NCI-H345 (cell line): ENCODE measurements at places on chromosomes 11 and 22.

- no peak for DNase-seq
Measured at GRCh38 chr22:29011240-29012100, 50.2 kb downstream of the C22orf31 start.

- peak; percentile 57 for DNase-seq
Measured at GRCh38 chr11:120523196-120523595, 11.6 kb downstream of the GRIK4 start.

GRCh38 chr11:88171982-88172381, 3.3 kb downstream of the RAB38 start:
- DNase-seq: no peak

GRCh38 chr11:10541561-10541930, 559 bp upstream of the RNF141 start:
- DNase-seq: no peak

DNA sequence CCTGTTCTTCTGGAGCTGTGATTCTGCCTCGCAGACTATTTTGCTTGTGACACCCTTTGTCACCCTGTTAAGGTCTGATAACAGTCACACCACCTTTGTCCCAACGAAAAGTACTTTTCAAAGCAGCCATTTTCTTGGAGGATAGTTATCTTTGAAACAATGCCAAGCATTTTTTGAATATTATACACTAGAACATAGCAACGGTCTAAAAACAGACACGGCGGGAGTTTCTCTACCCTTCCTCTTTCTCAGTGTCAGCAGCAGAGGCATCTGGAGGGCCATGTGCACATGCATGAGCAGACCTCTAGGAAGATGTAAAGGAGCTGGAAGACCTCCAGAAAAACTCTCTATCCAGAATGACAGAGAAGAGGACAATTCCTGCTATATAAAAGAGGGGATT, 86.5 kb downstream of the TRPC6 start:
- DNase-seq: no peak

GRCh38 chr11:94632356-94632755, 65.2 kb downstream of the PIWIL4 start:
- no peak for DNase-seq

DNA sequence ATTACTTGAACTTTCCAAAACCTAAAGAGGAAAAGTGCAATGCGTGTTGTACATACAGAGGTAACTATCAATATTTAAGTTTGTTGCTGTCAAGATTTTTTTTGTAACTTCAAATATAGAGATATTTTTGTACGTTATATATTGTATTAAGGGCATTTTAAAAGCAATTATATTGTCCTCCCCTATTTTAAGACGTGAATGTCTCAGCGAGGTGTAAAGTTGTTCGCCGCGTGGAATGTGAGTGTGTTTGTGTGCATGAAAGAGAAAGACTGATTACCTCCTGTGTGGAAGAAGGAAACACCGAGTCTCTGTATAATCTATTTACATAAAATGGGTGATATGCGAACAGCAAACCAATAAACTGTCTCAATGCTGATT, 2.1 kb downstream of the ADM start:
- no peak for DNase-seq

- no peak for DNase-seq
Measured at GRCh38 chr11:2673871-2674471, 25.8 kb downstream of the KCNQ1OT1 start.

GRCh38 chr11:69670158-69670845, 4.9 kb downstream of the LTO1 start:
- DNase-seq: peak; percentile 66

DNA sequence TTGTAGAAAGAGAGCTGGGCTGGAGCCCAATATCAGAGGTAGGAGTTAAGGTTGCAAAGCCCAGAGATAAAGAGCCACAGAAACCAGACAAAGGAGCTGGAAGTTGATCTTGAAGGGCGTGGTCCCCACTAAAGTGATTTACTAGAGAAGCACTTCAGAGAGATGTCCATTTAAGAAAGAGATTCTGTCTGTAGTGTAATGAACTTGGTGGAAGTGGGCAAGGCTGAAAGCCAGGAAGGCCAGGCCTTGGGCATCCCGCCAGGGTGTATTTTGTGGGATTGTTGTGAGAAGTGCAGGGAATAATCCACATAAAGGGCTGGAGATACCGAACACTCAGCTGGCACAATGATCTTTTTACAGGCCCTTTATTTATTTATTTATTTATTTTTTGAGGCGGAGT, 1398.8 kb downstream of the TBC1D22A start:
- DNase-seq: no peak

DNA sequence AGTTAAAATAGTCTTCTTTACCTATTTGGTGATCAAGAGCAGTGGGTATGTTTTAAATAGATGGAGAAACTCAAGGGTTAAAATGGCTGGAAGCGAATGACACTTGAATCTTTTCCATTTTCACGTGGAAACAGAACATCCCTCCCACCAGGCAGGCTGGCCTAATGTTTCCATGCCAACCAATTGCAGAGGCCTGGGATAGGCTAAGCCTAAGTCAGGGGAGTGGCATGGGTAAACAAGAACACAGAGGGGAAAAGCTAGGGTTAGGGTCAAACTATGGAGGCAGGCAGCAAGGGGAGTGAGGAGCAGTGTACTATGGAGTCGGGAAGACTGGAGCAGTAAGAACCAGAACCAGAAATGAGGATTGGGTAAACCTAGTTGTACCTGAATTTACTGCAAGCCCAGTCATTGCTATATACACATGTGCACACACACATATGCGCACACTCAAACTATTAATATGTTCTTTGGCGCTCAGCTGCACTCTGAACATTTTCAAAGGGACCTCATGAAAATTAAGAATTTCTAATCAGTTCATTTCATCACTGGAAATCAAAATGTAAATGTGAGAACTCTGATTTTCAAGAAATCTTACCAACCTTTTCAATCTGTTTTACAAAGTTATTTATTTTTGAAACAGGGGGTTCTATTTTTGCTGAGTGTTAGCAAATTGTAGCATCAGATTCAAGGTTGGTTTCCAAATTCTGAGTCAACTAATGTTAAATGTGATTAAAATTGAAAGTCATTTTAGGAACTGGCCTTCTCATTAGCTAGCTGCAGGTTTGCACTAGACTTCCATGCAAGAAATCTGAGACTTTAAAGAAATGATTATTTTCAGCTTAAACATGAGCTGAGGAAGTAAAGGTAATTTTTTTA, 327.0 kb upstream of the CCDC90B start:
- peak; percentile 21 for DNase-seq

DNA sequence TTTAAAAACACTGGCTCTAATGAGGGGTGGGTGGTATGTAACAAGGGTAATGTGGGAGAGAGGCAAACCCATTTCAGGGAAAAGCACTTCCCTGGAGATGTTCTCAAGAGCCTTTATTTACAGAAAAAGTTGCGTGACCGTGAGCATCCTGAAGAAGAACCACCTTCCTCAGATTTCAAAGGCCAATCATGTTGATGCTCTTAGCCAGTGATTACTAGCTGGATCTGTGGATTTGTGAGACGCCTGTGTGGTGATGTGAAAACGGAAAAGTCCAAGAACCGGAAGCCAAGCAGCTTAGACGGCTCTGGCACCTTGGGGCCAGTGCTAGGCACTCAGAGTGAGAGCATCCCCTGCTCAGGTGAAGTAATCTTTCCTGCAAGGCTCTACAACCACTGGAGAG, 12.6 kb upstream of the UBASH3B start:
- no peak for DNase-seq

GRCh38 chr11:16946477-16947282, 67.5 kb downstream of the PLEKHA7 start:
- DNase-seq: no peak

DNA sequence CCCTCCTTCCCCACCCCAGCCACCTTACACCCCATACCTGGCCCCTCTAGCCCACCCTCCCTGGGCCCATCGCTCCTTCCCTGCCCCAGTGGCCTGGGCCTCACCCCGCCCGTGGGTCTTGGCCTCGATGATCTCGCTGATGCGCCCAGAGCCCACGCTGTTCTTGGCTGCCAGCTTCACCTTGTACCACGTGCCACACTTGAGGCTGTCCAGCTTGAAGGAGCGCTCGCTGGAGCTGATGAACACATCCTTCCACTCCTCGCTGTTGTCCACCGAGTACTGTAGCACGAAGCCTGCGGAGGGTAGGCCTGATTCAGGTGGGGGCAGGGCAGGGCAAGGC, 110.1 kb downstream of the CEP164 start:
- no peak for DNase-seq

- peak; percentile 18 for DNase-seq
Measured at GRCh38 chr22:30206944-30207343, 39.6 kb downstream of the LIF start.

- DNase-seq: peak; percentile 36
Measured at GRCh38 chr11:28969832-28970231, 861.6 kb downstream of the METTL15 start.

DNA sequence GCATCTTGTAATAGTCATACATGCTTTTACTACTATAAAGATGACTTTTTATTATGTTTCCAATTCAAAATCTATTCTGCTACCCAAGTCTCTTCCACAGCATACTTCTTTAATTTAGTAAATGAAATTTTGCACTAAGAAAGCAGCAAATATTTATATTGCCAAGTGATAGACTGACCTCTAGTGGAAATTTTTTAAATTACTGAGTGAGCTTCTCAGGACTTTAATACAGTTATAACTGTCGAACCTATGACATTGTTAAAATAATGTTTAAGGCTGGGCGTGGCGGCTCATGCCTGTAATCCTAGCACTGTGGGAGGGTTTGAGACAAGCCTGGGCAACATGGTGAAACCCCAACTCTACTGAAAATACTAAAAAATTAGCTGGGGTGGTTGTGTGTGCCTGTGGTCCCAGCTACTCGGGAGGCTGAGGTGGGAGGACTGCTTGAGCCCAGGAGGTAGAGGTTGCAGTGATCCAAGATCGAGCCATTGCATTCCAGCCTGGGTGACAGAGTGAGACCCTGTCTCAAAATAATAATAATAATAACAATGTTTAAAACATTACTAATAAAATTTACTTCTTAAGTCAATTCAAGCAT, 27.3 kb downstream of the STK33 start:
- DNase-seq: peak; percentile 67

- DNase-seq: no peak
Measured at GRCh38 chr11:59761993-59762392, 6.8 kb downstream of the STX3 start.

DNA sequence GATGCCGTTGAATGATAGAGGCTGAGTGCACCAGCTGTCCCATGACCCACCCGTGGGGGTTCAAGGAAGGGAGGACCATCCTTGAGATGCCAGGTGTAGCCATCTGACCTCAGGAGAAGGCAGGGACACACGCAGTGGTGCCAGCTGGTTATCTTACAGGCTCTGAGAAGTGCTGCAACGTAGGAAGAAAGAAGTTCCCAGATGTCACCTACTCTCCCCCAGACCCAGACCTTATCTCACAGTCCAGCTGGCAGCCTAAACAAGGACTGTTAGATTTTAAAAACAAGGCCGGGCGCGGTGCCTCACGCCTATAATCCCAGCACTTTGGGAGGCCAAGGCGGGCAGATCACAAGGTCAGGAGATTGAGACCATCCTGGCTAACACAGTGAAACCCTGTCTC, 1307.6 kb downstream of the TBC1D22A start:
- no peak for DNase-seq

DNA sequence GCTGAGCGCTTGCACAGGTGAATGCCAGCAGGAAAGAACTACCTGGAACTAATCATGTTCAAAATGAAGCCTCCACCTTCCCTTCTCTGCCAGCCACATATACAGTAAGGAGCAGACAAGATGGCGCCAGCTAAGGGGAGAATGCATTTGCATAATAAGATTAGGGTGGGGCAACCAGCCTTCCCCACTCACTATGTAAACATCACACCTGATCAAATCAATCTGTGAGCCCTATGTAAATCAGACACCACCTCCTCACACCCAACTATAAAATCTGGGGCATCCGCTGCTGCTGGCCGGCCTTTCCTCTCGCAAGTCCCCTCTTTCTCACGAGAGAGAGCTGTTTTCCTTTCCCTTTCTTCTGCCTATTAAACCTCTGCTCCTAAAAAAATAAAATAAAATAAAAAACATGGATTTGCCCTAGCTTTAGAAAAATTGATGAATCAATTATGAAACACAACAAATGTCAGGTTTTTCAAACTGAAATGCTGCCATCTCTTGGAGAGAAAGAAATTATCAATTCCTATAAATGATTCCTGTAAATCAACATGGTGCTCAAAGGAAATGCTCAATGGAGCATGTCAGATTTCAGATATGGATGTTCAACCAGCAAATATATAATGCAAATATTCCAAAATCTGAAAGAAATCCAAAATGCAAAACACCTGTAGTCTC, 108.9 kb downstream of the SGSM3 start:
- no peak for DNase-seq

DNA sequence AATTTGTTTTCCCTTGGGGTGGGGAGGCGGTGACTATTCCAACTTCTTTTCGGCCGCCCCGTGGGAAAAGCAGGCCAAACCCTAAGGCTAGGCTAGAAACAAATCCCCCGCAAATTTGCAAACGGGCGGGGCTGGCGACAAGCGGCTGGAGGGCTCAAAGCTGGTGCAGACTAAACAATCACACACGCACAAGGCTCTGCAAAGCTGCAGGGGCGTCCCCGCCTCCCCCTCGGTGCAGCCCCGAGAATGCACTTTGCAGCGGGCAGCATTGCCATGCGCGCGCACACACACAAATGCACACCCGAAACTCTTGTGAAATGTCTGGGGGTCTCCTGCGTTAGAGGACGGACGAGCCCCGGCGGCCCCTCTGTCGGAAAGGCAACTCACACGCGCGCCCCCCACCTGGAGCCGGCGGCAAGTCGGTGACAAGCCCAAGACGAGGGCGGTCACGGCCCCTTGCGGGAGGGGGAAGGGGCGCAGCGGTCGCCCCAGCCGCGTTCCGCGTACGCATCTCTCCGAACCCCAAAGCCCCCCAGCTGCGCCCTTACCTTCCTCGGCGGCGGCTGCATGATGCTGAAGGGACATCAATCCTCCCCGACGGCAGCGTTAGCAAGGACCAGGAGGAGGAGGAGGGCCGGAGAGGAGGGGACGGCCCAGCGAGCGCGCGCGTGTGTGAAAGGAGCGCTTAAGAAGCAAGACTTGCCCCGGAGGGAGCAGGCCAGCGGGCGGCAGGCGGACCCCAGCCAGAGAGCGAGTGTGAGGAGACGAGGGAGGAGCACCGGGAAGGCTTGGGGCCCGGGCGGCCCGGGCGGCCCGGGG, 600 bp downstream of the FCHSD2 start:
- peak; percentile 79 for DNase-seq

DNA sequence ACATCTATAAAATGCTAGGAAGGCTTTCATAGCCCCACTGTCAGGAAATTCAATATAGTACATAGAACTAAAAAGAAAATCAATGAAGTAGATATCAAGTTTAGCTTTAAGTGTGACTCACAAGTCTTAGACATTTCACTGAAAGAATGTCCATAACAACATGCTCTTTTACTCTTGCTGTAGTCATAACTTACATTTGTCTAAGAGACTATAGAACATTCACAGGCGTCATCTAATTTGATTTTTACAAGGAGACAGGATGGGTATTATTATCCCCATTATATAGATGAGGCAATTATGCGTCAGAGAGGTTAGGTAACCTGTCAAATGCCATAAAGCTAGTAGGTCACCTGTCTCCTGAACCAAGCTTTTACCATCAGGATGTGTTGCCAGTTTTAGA, 36.9 kb downstream of the BDNF start:
- no peak for DNase-seq

GRCh38 chr22:45793892-45794291, 122.3 kb downstream of the ATXN10 start:
- no peak for DNase-seq

- no peak for DNase-seq
Measured at GRCh38 chr11:30763951-30764350, 177.8 kb upstream of the MPPED2 start.
